ENCODE measurements at places on chromosomes 7 and 10.
A peak's percentile ranks its signal among the peaks of the same experiment; 100 is the strongest.

- peak; percentile 39 for DNase-seq
Measured at GRCh38 chr10:97612386-97612785, 20.9 kb downstream of the MORN4 start.

DNA sequence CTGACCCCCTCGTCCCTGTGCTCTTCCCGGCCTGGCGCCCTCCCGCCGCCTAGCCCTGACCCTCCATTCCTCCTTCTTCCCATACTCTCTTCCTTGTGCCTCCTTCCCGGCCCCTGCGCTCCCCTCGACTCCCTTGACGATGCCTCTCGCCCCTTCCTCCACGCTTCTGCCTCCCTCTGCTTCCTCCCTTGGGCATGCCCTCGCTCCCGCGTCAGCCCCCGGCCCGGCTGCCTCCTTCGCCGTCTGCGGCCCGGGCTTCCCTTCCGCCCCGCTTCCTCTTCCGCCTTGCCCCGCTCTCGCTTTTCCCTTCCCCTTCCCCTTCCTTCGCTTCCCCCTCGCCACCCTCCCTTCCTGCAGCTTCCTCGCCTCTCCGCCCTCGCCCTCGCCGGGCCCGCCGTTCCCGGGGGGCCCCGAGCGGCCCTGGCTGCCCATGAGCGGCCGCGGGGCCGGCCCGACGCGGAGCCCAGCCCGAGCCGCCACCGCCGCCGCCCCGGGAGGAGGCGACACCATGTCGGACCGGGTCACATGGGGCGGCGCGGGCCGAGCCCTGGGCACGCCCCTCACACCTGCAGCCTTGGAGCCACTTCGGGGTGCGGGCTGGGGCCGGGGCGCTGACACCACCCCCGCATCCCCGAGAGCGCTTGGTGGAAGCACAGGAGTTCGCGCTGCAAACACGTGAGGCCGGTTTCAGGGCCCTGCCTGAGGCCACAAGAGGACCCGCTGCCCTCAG, at the start of gene FBXW4:
Gene FBXW4, minus strand, starts transcription at position 497 of the 730 bp plus-strand sequence. Its CDS starts 65 bp downstream, at position 432.
- peak; percentile 29 for DNase-seq

- DNase-seq, result no peak
Measured at GRCh38 chr10:33661580-33662336, 327.3 kb upstream of the NRP1 start.

DNA sequence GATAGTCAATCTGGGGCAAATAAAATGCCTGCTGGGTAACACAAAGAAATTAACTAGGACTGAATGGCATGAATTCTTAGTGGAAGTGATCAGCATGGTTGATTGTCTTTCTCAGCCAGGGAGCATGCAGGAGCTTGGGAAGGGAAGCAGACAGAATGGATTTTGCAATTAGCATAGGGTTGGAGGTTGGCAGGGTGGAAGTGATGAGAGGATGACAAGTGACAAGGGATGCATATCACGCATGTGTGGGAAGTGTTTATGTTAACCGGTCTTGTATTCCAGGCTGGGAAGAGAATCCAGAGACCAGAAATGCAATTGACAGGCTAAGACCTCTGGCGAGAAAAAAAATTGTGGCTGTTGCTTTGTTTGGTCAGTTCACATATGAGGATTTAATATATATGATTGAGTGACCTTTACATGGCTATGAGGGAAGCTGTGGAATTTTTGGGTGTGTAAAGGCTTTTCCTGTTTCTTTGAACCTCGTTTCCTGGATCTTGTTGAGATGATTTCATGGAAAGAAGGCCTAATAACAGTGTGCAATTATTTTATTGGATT, 8.3 kb downstream of the MDFIC start:
- DNase-seq, result no peak

- DNase-seq, result no peak
Measured at GRCh38 chr7:128271942-128272481, 30.9 kb downstream of the LEP start.

GRCh38 chr7:153090764-153091163, 331.2 kb downstream of the ACTR3B start:
- DNase-seq, result no peak

- no peak for DNase-seq
Measured at GRCh38 chr10:62335326-62335725, 38.8 kb upstream of the ZNF365 start.

DNA sequence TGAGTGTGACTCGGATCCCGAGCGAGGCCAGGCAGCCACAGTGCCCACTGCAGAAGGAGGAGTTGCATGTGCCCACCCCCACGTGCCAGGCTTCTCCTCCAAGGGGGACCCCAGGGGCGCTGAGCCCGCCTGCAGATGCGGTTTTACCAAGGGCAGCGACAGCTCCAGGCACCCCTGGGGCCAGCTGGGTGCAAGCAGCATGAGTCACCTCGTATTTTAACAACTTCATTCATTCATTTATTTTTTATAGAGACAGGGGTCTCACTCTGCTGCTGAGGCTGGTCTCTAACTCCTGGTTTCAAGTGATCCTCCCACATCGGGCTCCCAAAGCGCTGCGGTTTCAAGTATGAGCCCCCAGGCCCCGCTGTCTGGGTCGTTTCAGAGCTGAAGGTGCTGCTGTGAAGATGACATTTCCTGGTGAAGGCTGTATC, 1.3 kb upstream of the FOXL3 start:
- no peak for DNase-seq

DNA sequence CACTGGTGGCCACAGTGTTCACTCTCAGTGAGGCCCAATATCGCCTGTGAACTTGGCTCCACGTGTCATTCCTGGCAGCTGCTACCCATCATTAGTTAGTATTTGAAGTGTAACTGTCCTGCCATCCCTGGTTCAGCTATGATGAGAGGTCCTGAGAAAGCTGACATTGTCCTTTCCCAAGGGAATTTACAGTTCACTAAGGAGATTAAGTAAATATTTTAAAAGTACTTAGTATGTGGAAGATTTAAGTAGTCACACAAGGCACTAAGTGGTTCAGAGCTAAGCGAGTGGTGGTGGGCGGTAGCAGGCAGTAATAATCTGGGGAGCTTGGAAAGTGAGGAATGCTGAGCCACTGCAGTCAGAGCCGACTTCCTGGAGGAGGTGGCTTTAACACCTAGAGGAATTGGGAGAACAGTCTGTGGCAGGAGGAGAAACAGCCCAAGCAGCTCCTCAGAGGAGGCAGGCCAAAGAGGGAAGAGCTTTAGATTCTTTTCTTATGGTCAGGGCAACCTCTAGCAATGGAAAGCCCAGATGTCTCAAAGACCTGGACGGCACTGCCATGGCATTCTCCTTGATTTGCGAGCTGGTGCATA, 519.7 kb downstream of the LRMDA start:
- DNase-seq, result peak; percentile 42

DNA sequence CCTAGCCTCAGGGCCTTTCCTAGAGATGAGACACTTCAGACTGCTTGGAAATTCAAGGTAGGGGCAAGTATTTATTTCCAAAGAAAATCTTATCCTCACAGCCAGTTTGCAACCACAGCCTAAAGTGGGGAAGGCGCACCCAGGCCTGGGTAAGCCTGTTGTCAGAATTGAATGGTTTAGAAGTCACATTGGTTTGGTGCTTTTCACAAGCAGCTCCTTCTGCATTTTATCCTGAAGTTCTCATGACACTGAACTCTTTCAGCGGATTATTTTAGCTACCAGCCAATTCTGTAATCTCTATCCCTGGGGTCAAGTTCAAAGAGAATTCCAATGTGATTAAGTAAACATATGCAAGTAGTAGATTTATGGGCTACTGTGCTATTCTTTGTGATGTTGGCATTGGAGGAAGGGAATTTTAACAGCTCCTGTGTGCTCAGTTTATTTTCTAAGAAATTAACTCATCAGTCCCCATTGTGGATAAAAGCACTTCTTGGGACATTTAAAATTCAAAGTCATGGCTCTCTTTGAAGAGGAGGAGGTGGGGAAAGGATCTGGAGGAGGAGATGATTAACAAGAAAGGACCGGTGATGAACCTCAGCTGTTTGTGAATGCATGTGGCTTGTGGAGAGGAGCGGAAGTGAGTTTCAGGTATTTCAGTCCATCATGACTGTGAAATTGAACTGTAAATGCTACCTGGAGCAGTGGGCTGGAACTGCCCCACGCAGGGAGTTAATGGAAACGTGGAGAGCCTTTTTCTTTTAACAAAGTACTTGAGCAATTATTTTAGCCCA, 90.2 kb upstream of the CACUL1 start:
- peak; percentile 63 for DNase-seq

- no peak for DNase-seq
Measured at GRCh38 chr10:28914701-28915100, 237.4 kb downstream of the BAMBI start.

- DNase-seq, result no peak
Measured at GRCh38 chr7:91847231-91847630, 33.3 kb downstream of the MTERF1 start.

DNA sequence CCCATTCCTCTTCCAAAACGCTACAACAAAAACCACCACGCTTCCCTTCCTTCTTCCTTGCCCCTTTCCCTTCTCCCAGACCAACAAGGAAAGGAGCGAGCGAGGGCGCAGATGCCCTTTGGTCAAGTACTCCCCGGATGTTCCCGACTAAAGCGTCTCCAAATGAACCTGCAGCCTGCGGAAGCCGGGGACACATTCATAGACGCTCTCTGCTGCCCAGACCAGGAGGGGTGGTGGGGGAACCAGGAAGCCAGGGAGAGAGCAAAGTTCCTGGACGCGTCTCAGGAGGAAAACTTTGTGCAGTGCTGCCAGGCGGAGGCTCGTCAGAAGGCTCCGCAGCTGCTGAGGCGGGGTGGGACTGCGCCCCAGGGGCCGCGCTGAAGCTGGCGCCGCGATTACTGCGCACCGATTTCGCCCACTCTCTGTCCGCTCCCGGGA, 754 bp downstream of the SEMA3D start:
- DNase-seq, result peak; percentile 54

- no peak for DNase-seq
Measured at GRCh38 chr10:100636848-100637553, 101.3 kb downstream of the HIF1AN start.

GRCh38 chr7:22900101-22900500, 77.5 kb upstream of the TOMM7 start:
- no peak for DNase-seq

DNA sequence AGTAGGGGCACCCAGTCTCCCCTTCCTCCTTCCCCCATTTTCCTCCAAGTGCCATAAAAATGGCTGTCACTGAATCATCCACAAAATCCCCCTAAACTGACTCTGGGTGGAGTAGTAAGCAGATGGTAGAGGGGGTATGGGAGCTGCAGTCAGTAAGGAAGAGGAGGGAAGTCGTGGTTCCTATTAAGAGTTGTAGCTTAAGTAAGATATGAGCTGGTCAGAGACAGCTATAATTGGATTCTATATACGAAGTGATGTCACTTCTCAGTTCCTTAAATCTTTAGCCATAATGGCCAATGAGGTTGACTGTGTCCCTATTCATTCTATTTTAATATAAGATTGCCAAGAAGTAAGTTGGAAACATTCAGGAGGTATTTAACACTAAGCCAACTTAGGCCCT, 131.7 kb downstream of the SLC16A9 start:
- DNase-seq, result no peak

GRCh38 chr10:102287538-102287937, 42.2 kb downstream of the GBF1 start:
- no peak for DNase-seq

- peak; percentile 58 for DNase-seq
Measured at GRCh38 chr10:28769091-28769604, 91.8 kb downstream of the BAMBI start.

DNA sequence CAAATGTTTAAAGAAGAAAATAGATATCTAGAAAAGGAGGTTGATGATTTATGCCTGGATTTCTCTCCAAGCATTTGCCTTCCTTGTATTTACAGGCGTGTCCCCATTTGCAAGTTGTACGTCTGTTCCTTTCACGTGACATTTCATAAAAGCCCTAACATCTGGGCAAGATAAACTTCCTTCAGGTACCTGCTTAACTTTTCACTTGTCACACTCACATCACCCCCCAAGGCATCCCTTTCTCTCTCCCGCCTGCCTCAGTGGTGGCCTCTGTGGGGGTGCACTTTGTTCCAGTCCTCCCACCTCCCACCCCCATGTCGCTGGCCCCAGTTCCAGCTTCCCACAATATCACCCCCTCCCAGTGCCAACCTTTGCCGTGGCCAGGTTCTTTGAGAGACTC, 6.7 kb downstream of the TWIST1 start:
- DNase-seq, result no peak

GRCh38 chr7:35785250-35785649, 15.6 kb upstream of the SEPTIN7 start:
- no peak for DNase-seq

DNA sequence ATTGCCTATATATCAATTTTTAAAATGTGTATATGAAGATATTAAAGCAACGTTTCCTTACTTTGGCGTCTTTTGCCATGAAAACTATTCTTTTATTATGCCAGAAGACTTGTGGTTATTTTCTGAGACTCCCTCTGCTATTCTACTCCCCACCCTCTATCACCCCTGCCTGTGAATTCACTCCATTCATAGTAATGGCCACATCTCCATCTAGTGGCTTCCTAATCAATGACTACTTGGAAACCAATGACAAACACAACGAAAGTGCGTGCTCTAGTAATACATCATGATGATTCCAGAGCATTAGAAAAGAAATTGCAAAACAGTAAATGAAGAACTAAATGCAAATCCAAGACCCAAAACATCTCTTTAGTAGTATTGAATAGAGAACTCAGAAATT, 186.7 kb upstream of the HGF start:
- peak; percentile 15 for DNase-seq

Measured in renal pelvis (tissue), 12 donors.